Activated T-helper 9 cell treated with anti-CD3 and anti-CD28 coated beads, Interleukin-2, amount 50 U/mL, for 16 hours (primary cell): ENCODE measurements at places on chromosomes 6 and 20.

GRCh38 chr6:17971128-17972073 is 16.0 kb downstream of the KIF13A start:
- DNase-seq: no peak

DNA sequence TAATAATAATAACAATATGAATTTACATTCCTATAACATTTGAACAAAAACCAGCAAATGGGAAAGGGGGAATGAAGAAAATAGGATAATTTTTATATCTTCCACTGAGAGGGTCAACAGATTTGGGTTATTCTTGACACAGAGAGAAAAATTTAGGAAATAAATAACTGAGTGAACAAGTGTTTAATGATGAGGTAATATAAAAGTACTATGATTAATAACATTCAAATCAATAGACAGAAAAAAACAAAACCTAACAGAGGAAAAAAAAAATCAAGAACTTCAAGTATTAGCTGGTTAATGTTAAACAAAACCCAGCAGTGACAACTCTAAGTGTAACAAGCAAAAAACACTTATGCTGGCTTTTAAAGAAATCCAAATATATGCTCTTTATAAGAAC is 66.5 kb downstream of the LCA5 start:
- DNase-seq: no peak

- no peak for DNase-seq
These were observed 32.5 kb downstream of the RIPOR3 start for GRCh38 chr20:50658804-50659380.

- no peak for DNase-seq
These were observed 107.7 kb downstream of the JPH2 start for GRCh38 chr20:44079291-44079690.

- no peak for DNase-seq
These were observed 53.6 kb upstream of the TTPAL start for GRCh38 chr20:44422083-44422482.

GRCh38 chr6:45667300-45667699 is 289.6 kb upstream of the SUPT3H start:
- no peak for DNase-seq

GRCh38 chr20:48866936-48867335 is 39.1 kb upstream of the PREX1 start:
- no peak for DNase-seq

DNA sequence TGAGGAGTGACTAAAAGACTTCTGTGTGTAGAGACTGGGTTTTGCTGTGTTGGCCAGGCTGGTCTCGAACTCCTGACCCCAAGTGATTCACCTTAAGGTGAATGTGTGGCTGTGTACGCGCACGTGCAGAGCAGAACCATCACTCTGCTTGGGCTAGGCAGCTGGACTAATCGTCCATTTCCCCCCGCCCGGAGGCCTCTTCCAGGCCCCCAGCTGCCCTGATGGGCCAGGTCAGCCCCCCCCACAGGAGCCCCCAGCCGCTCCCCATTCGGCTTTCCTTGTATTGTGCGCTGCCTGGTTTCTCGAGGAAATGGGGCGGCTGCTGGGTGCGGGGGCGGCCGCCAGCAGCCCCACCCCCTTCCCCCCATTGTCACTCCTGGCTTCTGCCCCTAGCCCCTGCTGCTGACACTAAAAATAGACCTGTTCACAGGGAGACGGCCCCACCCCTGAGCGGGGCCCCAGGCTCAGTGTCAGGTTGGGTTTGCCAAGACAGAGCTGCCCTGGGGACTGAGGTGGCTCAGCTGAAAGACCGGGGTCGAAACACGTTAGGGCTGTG is 24.6 kb upstream of the CSNK2A1 start:
- DNase-seq: no peak

GRCh38 chr20:61185841-61186601 is 66.0 kb upstream of the CDH4 start:
- DNase-seq: no peak

DNA sequence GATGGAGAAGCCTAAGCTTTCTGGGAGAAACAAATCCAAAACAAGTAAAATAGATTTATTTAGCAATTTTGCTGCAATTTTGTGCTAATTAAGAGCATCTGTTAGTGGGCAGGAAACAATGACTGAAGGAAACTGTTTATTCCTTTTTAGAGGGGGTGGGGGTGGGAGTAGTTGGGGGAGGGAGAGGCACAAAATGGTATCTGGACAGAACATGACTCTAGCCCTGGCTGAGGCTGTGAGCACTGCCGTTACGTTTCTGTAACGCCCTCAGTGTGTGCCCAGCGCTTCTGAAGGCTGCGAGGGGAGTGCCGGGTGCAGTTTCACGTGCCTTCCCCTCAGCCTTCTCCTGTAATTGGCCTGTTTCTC is 28.8 kb downstream of the METTL24 start:
- no peak for DNase-seq

DNA sequence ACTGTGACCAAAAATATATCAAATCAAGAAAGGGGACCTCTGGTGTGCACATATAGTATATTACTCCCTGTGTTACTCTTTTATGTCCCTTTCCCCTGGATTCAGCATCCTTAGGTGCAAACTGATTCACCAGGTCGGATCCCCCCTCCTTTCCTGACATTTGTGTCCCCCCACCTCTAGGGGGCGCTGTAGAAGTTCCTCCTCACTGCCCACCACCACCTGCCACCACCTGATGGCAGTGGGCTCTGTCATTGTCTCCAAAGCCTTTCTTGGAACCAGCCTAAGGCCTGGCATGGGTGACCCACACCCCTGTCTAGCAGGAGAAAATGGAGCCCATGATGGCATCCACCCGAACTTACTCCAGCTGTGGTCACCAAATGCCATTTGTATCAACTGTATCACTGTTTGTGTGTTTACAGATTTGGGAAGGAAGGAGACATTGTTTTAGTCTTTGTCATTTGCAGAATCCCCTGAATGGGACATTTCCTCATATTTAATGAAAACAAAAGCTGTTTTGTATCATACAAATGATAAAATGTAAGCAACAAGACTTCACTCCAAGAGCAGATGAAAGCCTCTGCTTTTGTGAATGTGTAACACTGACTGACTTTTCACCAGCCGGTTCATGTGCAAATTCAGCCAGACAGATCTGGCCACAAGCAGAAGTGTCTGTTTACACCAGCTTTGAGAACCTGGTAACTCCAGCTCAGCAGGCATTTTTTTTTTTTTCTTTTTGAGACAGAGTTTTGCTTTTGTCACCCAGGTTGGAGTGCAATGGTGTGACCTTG is 66.2 kb downstream of the ARMC2 start:
- peak; percentile 4 for DNase-seq

DNA sequence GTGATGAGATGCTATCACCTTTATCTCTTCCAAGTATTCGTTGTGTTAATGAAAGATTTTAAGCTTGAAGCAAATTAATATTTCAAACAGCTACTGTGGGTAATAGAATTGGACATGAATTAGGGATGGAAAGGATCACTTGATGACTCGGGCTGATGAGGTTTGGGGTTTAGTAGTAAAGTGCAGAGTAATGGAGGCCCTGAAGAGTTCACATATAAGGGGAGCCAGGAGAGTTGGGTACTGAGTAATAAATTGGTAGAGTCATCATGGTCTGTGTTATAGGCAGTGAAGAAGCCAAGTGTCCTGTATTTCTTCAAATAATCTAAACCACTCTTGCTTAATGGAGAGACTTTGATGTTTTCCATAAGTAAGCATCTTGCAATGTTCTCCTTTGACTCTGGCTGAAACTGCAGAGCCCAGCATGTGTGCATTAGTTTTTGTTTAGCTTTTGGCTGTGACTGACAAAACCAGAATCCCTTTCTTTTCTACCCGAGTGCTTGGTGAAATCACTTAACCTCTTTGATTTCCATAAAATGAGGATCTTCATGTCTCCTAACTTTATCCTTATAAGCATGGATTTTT is 57.6 kb downstream of the L3MBTL3 start:
- no peak for DNase-seq

GRCh38 chr6:107600121-107600520 is 110.2 kb downstream of the SOBP start:
- no peak for DNase-seq

GRCh38 chr6:116008470-116009243 is 52.0 kb downstream of the FRK start:
- no peak for DNase-seq

- DNase-seq: no peak
These were observed 47.7 kb downstream of the BANF2 start for GRCh38 chr20:17747431-17747846.

GRCh38 chr6:31701666-31702404 is 1.3 kb downstream of the ABHD16A start:
- no peak for DNase-seq

DNA sequence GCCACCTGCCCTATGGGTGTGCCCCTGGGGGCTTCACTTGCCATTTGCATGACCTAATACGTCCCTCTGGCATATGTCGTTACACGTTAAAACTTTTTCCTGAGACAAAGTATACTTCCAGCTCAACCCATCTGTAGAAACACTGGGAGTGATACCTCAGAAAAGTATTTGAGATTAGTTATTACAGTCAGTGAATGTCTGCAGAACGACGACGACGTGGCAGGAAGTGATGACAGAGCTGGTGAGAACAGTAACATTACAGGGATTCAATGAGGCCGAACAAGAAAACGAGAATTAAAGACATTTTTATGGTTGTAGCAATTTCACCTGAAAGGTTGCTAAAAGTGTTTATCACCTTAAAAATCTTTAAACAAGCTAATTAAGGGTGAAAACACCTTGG is 40.2 kb downstream of the SASH1 start:
- DNase-seq: no peak

DNA sequence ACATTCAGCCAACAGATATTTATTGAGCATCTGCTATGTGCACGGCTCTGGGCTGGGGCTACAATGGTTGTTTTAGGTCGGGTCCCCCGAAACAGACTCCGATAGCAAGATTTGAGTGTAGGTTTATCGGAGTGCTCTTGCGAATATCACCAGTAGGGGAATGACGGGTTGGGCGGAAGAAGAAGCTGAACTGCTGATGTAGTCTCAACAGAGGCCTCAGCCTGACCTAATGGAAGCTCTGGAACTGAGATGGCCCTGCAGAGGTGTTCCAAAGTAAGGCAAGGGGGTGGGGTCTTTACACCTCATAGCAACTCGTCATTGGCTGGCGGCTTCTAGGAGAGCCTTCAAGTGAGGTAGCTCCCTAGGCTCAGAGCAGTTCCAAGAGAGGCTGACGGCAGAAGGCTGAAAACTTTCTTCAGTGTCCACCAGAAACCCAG is 1.1 kb downstream of the L3MBTL1 start:
- DNase-seq: no peak

- DNase-seq: no peak
These were observed 50.3 kb upstream of the PREP start for GRCh38 chr6:105452924-105453756.

GRCh38 chr6:144190593-144190992 is 40.3 kb downstream of the STX11 start:
- DNase-seq: no peak

DNA sequence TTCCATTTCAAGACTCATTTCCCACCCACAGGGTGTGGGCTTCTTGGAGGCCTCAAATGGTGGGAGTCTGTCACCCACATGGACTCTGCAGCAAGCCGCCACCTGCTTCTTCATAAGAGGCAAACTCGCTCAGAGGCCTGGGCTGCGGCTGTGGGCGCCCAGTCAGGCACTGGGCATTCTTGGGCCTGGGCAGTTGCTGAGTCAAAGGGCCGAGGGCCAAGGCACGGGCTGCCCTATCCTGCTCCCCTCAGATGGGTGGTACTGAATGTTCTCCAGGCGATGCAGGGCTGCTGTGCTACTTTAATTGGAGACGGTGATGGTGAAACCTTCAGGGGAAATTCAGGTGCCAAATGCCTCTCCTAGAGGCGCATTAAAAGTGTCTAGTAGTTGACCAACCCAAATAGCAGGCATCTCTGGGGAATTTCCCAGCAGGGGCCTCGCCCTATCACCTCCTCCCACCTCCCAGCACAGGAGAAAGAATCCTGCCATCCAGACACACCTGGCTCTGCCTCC is 57.9 kb downstream of the MAFB start:
- DNase-seq: no peak

GRCh38 chr20:6525447-6526303 is 241.8 kb upstream of the BMP2 start:
- DNase-seq: no peak

- DNase-seq: no peak
These were observed 168.7 kb downstream of the PAX1 start for GRCh38 chr20:21874127-21874526.

- DNase-seq: no peak
These were observed 95.0 kb downstream of the DST start for GRCh38 chr6:56547687-56548086.

- no peak for DNase-seq
These were observed 302.3 kb downstream of the TENT5A start for GRCh38 chr6:81450180-81450579.

DNA sequence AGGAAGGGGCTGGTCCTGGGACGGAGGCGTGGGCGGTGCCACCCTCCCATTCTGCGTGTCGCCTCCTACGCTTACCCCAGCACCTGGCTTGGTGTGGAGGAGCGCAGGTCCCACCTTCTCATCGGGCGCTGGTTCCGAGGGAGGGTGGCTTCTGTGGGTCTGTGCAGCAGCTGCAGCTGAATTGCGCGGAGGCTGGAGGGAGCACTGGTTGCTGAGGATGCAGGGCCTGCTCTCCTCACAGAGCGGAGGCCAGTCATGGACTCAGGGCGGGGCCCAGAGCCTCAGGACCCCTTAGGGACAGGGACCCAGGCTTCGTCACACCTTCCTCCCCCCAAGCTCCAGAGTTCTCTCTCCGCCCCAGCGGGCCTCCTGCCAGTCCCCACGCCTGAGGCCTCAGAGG is 127.8 kb upstream of the MAP3K4 start:
- no peak for DNase-seq

- DNase-seq: no peak
These were observed 60.6 kb downstream of the IGF2R start for GRCh38 chr6:160029525-160029924.

- DNase-seq: no peak
These were observed 66.9 kb downstream of the GMPR start for GRCh38 chr6:16305246-16305725.

GRCh38 chr20:15921930-15922329 is 651.3 kb downstream of the KIF16B start:
- DNase-seq: no peak

- DNase-seq: no peak
These were observed 122.1 kb upstream of the SPACA1 start for GRCh38 chr6:87925373-87926060.

DNA sequence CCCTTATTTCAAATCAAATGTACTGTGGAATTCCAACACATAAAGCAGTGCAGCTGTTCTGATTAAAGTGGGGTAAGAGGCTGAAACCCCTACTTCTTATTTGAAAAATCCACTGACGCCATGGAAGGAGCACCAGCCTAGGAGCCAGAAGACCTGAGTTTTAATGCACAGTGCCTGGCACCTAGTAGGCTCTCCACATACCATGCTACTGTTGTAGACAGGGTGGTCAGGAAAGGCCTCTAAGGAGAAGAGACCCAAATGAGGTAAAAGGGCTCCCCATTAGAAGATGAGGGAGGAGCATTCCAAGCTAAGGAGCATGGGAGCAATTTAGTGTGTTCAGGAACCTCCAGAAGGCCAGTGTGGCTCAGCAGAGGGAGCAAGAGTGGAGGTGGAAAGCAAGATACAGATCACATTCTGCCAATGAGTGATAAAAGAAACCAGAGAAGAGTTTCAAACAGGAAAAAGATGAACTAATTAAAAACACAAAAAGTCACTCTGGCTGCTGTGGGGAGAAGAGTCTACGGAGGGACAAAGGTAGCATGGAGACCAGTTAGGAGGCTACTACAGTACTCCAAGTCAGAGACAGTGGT is 11.8 kb upstream of the ZNF76 start:
- no peak for DNase-seq
